Effector CD8-positive, alpha-beta T cell (primary cell): ENCODE measurements at places on chromosomes 16 and 17.
A peak's percentile ranks its signal among the peaks of the same experiment; 100 is the strongest.

- no peak for DNase-seq
Measured at GRCh38 chr17:2282297-2282873, 21.2 kb downstream of the SMG6 start.

- no peak for DNase-seq
Measured at GRCh38 chr17:151004-151403, 13.6 kb downstream of the SCGB1C2 start.

DNA sequence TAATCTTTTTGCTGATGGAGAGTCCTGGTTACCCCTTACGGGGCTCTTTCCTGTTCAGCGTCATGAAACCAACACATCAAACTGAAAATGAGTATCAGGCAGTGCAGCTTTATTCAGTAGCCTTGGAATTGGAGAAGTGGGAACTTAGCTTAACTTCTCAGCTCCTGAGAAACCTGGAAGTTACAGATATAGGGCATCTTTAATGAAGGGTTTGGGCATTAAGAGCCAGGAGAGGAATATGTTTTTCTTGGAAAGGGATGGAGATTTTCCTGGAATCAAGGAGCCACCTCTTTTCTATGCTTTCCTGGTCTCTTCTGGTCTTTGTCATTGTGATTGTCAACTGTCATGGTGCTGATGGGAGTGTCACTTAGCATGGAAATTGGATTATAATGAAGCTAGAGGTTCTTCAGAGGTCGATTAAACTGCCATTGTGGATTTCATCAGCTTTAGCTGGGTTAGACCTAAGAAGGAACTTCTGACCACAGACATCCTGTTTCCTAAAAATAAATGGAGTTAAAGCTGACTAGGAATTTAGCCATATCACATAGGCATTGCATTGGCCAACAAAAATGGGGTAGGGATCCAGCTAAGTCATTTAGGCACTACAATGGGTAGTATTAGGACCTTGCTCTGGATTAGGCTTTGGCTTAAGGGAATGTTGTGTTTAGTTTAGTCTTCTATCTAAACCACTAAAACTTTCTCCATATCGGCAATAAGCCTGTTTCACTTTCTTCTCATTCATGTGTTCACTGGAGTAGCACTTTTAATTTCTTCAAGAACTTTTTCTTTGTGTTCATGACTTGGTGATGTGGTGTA, 186.4 kb downstream of the BCAS3 start:
- no peak for DNase-seq

GRCh38 chr17:34586346-34586846, 7.0 kb downstream of the TMEM132E start:
- DNase-seq = no peak

DNA sequence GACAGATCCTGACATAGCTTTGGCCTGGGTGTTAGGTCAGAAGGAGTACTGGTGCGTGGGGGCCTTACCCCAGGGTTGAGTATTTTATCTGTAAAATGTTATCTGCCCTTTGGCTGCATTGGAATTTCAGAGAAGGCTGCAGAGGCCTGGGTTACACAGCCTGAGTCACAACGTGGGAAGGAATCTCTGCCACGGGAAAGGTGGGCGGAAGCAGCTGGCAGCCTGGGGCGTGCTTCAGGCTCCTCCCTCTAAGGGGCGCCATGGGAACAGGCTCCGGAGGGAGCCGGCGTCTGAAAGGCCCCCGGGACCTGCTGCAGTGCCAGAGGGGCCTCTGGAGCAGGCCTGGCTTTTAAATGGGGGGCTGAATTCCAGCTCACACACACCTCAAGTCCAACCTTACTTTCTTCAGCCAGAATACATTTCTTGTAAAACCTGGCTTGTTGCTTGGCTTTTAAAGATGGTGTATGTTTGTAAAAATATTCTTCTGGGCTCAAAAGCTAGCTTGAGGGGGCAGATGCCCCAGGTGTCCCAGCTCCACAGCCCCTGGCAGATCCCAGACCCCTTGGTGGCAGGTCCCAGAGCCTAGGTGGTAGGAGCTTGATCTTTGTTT, 142.2 kb downstream of the RAB11FIP4 start:
- no peak for DNase-seq

DNA sequence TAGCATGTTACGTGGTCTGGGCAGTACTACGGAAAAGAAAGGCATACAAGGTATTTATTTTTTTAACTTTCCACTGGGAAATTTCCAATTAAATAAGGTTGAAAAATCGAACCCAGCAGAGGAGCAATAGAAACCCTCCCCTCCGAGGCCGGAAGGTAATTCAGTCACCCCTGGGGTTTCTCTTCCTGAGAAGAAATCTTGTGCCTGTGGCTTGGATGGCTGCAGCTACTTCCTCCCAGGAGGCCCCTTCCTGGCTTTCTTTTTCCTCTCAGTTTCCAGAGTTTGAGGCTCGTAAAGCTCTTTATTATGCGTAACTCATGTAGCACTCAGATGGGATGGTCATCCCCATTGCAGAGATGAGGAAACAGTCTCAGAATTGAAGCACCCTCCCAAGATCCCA, 140.3 kb downstream of the ASIC2 start:
- DNase-seq = no peak

- no peak for DNase-seq
Measured at GRCh38 chr16:3529175-3529574, 28.4 kb downstream of the CLUAP1 start.

- no peak for DNase-seq
Measured at GRCh38 chr17:15386083-15386482, 44.7 kb upstream of the TEKT3 start.

DNA sequence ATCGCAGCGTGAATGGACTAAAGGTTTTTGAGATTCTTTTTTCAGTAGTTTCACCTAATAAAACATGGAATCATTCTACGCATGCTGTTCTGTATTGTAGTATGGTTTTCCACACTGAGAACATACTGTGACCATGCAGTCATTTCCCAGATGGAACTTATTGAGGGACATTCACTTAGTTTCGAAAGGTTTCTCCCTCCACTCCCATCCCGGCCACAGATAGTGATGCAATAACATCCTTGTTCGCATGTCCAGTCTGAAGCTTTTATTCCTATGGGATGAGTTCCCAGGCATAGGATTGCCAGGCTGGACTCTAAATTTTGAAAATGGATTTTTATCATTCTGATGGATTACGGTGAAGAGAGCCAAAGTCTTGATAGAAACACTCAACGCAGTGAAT, 420.4 kb downstream of the WWOX start:
- no peak for DNase-seq

DNA sequence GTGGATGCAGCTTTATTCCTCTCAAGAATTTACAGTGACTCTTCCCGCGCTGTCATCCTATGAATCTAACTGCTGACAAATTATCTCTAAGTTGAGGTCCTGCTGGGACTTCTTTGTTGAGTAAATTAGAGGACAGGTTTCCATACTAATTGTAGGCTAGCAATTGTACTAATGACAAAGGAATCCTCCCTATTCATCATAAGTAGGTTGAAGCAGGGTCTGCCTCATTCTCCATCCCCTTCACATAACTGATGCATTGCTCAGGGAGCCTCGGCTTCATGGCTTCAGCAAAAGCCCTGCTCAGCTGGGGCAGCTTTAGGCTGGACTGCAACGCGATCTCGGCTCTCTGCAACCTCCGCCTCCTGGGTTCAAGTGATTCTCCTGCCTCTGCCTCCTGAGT, 83.1 kb upstream of the IRX6 start:
- no peak for DNase-seq

- no peak for DNase-seq
Measured at GRCh38 chr16:78362524-78363135, 263.2 kb downstream of the WWOX start.

- DNase-seq = no peak
Measured at GRCh38 chr17:63433746-63434591, 12.1 kb downstream of the CYB561 start.

- DNase-seq = no peak
Measured at GRCh38 chr16:86886651-86887050, 308.3 kb downstream of the FOXL1 start.

DNA sequence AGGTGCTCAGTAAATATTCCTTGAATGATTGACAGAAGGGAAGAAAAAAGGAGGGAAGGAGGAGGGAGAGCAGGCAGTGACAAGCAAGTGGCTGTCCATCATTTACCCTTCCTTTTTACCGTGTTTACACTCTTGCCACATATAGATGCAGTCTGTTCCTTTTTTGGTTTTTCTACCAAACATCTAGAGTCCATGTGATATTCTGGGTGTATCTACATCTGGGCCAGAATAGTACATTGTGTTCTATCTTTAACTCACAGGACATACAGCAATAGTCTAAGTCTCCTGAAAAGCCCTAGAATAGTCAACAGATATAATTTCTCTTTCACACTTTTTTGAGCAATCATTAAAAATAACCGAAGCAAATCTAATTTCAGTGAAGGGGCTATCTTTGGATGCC, 33.5 kb downstream of the KCNJ2 start:
- DNase-seq = no peak

DNA sequence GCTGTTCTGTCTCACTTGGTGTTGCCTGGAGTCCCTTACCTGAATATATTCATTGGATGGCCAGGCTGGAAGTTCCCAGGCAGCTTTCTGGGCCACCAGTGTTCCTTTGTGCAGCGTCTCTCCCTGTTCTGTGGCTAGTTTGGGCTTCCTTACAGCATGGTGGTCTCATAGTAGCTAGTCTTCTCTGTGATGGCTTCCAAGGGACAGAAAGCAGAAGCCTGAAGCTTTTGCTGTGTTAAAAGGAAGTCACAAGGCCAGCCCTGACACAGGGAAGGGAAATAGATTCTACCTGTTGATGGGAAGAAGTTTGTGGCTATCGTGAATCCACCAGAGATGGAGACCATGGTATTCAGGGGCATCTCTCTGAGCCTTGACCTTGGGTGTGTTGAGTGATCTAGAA, 34.6 kb downstream of the PLCG2 start:
- DNase-seq = no peak

DNA sequence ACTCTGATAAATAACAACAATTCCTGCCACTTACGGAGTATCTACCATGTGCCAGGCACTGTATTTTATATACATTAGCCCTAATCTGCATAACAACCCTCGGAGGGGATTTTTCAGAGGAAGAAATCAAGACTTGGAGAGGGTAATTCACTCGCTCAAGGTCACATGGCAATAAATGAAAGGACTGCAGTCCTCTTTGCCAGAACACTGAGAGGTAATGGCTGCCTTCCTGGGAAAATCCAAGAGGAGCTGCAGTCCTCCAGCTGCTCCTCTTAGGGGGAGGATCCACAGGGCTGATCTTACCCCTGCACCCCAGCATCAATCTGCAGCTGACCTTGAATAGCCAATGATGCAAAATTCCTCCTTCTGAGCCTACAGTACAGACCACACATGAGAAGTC, 114.1 kb upstream of the RPL38 start:
- DNase-seq = no peak

DNA sequence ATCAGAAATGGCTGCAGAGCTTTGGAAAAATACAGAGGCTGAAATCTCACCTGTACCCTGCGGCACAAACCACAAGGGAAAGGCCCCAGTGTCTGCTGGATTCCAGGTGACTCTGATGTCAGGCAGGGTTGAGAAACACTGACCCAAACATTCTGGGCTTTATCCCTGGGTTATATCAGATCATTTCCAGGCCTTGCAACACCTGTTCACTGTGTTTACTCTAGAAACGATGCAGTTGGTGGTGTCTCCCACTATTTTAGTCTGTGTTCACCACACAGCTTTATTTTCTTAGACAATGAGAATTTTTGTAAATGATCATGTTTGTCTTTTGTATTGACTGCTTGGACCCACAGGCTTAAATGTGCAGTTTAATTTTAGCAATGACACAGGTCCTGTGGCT, 151.5 kb upstream of the SDK2 start:
- no peak for DNase-seq

GRCh38 chr17:34357398-34357797, 1.1 kb downstream of the CCL13 start:
- no peak for DNase-seq

GRCh38 chr16:590188-590814, 435 bp downstream of the RAB40C start:
- DNase-seq = no peak

GRCh38 chr16:74605746-74606520, 981 bp downstream of the GLG1 start:
- DNase-seq = no peak

DNA sequence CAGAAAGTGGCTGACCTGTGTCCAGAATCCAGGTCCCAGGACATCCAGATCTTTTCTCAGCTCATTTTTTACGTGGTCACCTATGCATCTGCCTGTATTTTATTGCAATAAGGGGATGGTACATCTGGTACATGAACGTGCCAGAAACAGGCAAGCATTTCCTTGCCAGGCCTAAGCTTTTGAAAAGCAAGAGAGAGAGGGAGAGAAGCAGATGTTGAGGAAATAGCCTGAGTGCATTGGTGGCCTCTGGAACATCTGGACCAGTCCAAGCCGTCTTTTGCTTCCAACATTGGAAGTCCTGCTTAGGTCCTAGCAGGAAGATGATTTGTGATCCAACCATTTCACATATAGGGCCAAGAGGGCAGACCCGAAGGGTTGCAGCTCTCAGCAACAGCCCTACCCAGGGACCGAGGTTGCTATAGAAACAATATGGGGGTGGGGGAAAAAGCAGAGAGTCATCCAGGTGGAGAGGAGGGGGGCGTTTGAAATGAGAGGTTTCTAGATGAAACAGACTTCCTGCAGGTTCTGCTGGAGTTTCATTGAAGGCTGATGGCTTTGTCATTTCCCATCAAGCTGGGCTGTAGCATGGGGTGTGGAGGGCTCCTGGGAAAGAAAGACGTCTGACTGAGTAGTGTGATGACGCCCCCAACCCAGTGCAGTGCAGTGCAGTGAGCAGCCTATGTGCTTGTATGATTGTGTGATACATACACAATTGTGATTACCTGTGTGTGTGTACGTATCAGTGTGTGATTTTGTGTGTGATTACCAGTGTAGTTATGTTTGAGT, 61.6 kb downstream of the SHISA6 start:
- DNase-seq = no peak

DNA sequence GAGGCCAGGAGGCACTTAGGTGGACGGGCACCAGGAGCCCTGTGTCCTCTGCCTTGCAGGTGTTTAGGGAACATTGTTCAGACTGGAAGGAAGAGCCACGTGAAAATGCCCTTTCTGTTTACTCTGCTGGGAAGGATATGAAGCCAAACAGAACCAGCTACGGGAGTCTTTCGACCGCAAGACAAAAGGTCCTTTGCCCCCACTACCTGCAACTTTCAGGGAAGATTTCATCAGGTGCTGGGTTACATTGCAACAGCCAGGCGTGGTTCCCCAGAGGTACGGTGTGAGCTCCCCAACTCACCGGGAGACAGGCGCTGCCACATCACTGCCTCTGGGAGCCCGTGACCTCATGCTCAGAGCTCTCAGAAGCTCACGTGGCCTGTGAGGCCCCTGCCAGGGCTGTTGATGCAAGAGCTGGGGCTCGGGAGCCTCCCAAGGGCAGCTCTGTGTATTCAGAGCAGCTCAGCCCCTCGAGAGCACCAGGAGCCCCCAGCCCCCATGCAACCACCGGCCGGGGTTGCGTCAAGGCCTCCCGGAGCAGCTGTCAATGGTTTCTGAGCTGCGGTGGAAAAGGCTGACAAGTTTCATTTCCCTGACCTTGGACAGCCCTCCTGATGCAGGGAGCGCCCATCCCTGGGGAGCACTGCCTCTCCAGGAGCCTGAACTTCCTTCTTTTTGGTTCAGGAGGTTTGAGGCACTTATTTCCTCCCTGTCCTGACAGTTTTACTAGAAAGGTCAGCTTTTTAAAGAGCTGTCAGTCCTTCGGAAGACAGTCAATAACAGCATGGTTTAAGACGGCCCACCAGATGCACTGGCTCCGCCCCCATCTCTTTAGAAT, 42.1 kb downstream of the TBC1D16 start:
- peak; percentile 8 for DNase-seq

- DNase-seq = no peak
Measured at GRCh38 chr17:12599186-12599920, 66.3 kb upstream of the MYOCD start.
